ENCODE measurements at places on chromosomes 12 and 14.

DNA sequence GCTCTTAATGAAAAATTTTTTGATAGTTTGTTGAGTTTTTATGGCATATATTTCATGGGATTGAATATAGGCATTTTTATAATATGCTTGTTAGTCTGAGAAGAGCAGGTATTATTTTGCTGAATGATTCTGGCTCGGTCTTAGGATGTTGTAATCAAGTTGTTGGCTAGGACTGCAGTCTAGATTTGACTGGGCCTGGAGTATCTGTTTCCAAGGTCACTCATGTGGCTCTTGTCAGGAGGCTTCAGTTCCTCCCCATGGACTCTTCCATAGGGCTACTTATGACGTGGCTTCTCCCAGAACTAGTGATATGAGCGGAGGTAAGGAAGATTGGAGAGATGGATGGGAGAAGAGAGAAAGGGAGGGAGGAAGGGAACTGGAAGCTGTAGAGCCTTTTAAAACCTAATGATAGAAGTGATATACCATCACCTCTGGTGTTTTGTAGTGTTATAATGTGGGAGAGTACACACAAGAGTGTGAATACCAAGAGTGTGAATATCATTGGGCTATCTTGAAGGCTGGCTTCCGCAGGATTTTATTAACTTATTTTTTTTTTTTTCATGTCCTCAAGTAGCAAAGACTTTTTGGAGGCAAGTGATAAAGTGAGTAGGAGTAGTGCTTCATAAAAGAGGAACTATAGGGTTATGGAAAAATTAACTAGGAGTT is 4.4 kb downstream of the MNAT1 start:
- no peaks in the 10 kb centered on the region for H3K4me1 ChIP-seq
- H3K4me3 ChIP-seq: no peak overlapping the region
- H3K27me3 ChIP-seq: peaks cover under 1% of the 10 kb centered on the region
- no peak overlapping the region for H3K27ac ChIP-seq
- DNase-seq: no peak

DNA sequence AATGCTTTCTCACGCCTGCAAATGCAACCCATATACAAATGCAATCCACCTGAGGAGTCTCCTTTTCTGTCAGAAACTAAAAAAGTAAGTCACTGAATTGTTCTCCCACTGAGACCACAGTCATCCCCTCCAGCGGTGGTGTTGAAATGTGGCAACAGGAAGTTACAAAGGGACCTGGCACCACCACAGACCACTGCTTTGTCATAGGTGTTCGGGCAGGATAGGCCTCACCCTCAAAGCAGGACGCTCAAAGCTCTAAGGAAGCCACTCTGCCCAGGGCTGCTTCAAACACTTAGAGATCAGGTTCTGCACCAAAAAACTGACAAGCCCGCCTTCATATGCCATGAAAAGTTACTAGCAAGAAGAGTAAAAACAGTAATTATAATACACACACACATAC is 11.3 kb downstream of the PHLDA1 start:
- H3K27ac ChIP-seq: no peak overlapping the region
- no peak overlapping the region for H3K4me3 ChIP-seq
- H3K36me3 ChIP-seq: no peaks in the 10 kb centered on the region
- H3K4me1 ChIP-seq: peaks cover 12% of the 10 kb centered on the region

- H3K27me3 ChIP-seq: no peaks in the 10 kb centered on the region
- peaks cover 4% of the 10 kb centered on the region for H3K4me1 ChIP-seq
- H3K4me3 ChIP-seq: peak overlapping the region; percentile 93
- H3K36me3 ChIP-seq: peaks cover 26% of the 10 kb centered on the region
- no peak for DNase-seq
Measured at GRCh38 chr12:109097140-109097434, 310 bp upstream of the UNG start.

- peak; percentile 67 for DNase-seq
- H3K4me1 ChIP-seq: peaks cover 22% of the 10 kb centered on the region
- H3K27me3 ChIP-seq: no peaks in the 10 kb centered on the region
- H3K4me3 ChIP-seq: peak overlapping the region; percentile 64
- peaks cover 6% of the 10 kb centered on the region for H3K36me3 ChIP-seq
- H3K27ac ChIP-seq: peak overlapping the region; percentile 61
Measured at GRCh38 chr14:75711105-75711795, 50.2 kb downstream of the TTLL5 start.

GRCh38 chr14:85622106-85622505 is 92.2 kb downstream of the FLRT2 start:
- H3K4me1 ChIP-seq: peaks cover 5% of the 10 kb centered on the region
- no peak overlapping the region for H3K4me3 ChIP-seq
- H3K27me3 ChIP-seq: no peaks in the 10 kb centered on the region
- peaks cover 26% of the 10 kb centered on the region for H3K36me3 ChIP-seq
- no peak overlapping the region for H3K27ac ChIP-seq

Data from endodermal cell (in vitro differentiated cells).